ENCODE measurements at places on chromosomes 5 and 9.

GRCh38 chr5:32474209-32474854, 29.8 kb upstream of the ZFR start:
- no peak for DNase-seq

DNA sequence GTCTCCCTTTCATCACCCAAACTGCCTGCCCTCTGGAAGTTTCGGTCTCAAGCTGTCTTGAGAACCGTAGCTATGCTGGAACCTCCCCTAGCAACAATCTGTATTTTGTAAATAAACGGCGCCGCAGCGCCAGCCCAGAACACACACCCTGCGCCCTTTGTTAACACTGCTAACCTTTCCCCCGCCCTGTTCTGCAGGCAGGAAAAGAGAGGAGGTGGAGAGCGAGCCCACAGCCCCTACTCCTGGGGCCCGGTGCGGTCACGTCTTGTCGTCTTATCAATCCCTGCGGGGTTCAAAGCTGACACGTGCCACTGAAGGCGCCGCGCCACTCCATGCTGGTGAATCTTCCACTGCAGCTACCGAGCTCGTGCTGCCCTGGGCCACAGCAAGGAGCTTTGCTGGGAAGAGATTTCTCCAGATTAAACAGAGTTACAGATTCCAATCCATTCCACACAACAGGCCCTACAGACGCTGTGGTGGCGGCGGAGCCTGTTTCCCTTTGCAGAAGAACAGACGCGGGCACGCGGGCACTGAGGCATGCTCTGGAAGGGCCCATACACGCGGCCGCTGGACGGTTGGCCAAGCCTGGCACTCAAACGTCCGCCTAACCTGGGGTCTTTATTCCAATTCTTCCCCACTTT, 25.3 kb downstream of the ZDHHC11B start:
- no peak for DNase-seq

DNA sequence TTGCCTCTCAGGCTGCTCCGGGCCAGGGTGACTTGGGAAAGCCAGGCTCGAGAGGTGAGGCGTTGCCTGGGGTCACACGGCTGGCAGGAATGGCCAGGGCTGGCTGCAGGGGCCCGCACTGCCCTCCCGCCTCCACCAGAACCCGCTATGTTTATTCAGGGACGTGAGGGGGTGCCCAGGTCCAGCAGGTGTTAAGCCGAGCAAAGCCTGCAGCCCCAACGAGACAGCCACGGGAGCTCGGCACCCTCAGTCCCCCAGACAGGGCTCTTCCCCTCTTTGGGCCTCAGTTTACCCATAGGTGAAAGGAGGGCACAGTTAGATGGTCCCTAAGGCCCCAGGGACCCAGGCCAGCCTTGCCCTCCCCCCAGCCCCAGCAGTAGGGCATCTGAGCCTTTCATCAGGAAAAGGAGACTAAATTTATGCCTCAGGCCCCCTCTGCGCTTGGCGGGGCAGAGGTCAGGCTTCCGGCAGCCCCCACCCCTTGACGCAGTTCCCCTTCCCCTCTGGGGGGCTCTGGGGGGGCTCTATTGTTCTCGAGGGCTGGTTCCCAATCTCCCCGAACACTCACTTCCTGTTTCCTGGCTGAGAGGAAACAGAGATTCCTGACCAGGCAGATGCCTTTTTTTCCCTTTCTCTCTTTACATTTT, 7.1 kb upstream of the EGFL7 start:
- no peak for DNase-seq

DNA sequence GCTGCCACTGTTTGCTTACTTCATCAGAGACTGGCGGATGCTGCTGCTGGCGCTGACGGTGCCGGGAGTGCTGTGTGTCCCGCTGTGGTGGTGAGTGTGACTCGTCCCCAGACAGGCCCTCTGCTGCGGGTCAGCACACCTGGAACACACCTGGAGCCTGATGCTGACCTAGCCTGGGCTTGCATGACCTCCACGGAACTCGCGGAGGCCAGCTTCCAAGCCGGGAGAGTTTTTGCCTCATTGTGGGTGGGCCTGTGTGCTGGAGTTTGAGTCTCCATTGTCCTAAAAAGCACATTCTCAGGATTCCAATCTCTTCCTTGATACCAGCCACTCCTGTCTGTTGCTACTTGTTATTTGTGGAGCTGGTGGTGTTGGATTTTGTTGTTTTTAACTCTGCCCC, 28.1 kb downstream of the SLC22A4 start:
- no peak for DNase-seq

GRCh38 chr5:174231956-174232487, 186.5 kb downstream of the NSG2 start:
- no peak for DNase-seq

DNA sequence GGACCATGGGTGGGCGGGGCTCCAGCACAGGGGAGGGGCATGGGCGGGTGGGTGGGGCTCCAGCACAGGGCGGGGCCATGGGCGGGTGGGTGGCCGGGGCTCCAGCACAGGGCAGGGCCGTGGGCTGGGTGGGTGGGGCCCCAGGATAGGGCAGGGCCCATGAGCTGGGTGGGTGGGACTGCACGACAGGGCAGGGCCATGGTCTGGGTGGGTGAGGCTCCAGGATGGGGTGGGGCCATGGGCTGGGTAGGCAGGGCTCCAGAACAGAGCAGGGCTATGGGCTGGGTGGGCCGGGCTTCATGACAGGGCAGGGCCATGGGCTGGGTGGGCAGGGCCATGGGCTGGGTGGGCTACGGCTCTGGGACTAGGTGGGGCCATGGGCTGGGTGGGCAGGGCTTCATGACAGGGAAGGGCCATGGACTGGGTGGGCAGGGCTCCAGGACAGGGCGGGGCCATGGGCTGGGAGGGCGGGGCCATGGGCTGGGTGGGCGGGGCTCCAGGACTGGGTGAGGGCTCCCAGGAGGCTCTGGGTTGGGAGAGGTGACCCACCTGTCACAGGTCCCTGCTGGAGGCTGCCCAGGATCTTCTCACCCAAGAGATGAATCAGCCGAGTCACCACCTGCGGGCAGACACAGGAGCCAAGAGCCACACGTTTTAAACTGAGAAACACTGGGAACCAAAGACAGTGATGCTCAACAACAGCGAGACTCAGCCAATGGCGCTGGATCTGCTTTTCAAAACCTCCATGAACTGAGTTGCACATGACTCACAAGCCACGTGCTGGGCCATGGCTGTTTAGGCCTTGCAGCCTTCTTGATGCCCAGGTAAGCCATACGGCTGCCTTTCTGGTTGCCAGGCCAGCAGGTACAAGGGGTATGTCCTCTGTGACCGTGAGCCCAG, 33.6 kb upstream of the NSMF start:
- no peak for DNase-seq

DNA sequence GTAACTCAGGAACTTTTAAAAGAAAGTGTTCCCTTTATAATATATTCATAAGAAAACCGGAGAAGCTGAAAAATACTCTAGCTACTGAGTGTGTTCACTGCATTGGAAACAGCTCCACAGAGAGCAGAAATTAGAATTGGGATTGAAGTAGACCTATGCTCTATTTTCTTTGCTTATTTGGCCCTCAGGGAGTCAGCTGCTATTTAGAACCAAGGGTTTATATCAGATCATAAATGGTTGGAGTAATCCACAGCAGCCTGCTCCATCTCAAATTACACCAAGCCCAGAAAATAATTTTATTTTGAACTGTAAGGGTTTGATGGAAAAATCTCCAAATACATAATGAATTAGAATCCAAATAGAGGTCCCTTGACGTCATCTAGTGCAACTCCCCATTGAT, 202.6 kb downstream of the ADAMTSL1 start:
- no peak for DNase-seq

- DNase-seq, result no peak
Observed at GRCh38 chr9:136691316-136692184, 4.3 kb upstream of the AGPAT2 start.

- DNase-seq, result no peak
Observed at GRCh38 chr9:6975198-6975597, 217.4 kb downstream of the KDM4C start.

DNA sequence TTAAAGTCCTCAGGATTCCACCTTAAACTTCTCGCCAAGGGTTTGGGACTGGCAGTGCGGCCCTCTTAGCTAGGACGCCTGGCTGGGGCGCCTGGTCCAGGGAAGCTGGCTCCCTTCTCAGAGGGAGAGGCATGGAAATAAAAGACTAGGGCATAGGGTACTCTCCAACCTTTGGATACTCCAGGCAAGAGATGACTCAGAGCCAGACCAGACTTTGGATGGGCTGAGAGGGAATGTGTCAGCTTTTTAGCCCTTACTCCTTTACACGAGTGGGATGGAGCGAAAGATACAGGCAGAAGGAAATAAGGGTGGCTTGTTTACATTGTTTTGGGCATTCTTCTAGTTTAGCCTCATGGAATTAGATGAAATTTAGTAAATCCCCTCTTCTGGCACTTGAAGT, 48.2 kb downstream of the IL31RA start:
- no peak for DNase-seq

DNA sequence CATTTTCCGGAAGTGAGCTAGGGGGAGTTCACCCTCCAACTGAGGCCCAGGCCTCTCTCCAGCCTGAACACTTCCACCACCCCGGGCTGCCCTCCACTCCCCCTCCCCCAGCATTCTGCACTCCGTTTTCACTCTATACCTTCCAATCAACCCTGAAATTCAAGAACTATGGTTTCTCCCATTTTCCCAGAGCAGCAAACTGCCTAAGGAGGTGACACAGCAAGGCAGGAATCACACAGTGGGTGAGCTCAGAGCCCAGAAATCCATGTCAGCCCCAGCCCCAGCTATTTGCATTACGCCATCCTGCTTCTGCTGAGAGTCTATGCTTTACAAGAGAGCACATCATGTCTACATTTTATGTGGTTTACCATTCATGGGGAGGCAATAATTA, 11.9 kb downstream of the MSX2 start:
- DNase-seq, result no peak
